ENCODE measurements at places on chromosomes 1 and 21. TPM values are rescaled to one million over a fixed set of nuclear protein-coding genes. Genes with fewer than 3 reads are reported as not detected.

Gene KCND3
- not detected for total RNA-seq

Gene NES
- 70.0 TPM for total RNA-seq

- no peak for DNase-seq
These were observed 8.5 kb downstream of the HLX start for GRCh38 chr1:220887520-220888416.

- DNase-seq = peak; percentile 85
These were observed 7.2 kb upstream of the IGSF3 start for GRCh38 chr1:116674751-116675150.

DNA sequence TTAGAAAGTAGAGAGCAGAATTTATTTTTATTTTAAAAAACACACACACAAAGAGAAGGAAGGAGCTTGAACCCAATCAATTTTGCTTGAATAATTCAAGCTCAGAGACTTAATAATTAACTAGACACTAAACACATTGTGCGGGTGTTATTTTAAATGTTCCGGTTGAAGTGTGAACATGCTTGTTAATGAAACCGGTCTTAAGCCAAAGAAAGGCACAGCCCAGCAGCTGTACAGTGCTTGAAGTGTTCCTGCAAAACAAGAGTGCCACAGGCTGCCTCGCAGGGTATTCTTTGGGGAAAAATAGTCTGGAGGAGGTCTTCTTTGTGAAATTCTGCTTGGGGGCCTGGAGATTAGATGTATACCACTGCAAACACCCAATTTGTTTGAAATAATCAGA lies 2.2 kb upstream of the CDC42BPA start:
- DNase-seq = no peak

DNA sequence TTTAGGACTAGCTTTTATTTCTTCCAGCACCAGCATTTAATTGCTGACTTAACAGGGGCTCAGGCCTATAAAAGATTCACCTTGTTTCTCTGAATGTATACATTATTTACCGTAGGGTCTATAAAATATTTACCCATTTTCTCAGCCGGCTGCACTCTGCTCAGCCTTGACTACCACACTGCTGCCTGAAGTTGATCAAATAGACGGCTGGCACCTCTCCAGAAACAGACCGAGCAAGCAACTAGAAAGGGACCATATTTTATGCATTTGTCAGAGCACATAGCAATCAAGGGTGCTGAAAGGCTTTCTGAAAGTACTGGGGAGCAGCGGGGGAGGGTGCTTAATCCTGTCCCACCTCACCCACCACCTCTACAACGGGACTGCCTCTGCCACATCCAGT lies 64.7 kb upstream of the FGGY start:
- no peak for DNase-seq

All from PC-3 (cell line).